Fibroblast of lung (primary cell): ENCODE measurements at places on chromosomes 11 and 22. TPM values are rescaled to one million over a fixed set of nuclear protein-coding genes. Genes with fewer than 3 reads are reported as not detected.

NCF4 gene
- not detected in 2 replicates for polyA plus RNA-seq

OR8G5 gene
- not detected in 2 replicates for polyA plus RNA-seq

TOM1 gene
- 51.6 and 68.5 TPM in 2 replicates for polyA plus RNA-seq

SCGB1C1 gene
- polyA plus RNA-seq: not detected in 2 replicates

TSSK2 gene
- not detected in 2 replicates for polyA plus RNA-seq

ZNRF3 gene
- 1.1 and 2.5 TPM in 2 replicates for polyA plus RNA-seq

OR8J1 gene
- not detected in 2 replicates for polyA plus RNA-seq

PIM3 gene
- polyA plus RNA-seq: 6.8 and 8.0 TPM in 2 replicates

IFITM5 gene
- not detected in 2 replicates for polyA plus RNA-seq

KDM4D gene
- polyA plus RNA-seq: 0.94 and 1.4 TPM in 2 replicates

FAM181B gene
- polyA plus RNA-seq: not detected in 2 replicates

GRCh38 chr22:19524170-19525115 lies at the start of gene CLDN5:
CLDN5 (minus strand) TSS chr22:19524410; CDS start chr22:19524255, 155 bp downstream.
- DNase-seq: peak; percentile 12

DNA sequence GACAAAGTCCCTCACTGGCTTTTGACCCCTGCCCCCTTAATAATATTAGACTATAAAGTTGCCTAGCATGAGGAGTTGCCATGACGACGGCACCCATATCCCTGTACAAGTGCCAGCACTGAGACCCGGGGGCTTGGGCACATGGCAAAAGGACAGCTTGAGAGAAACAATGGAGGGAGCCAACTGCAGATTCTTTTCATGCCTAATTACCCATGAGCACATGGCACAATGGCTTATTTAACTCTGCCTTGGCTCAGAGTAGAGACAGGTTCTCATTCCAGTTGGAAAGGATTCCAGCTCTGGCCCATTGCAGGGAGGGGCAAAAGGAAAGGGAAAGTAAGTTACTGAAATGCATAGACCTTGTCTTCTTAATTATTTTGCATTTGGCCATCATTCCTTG lies 261.2 kb upstream of the UBASH3B start:
- no peak for DNase-seq

- no peak for DNase-seq
Observed at GRCh38 chr11:27171376-27171958, 130.9 kb downstream of the BBOX1 start.

GRCh38 chr11:117961896-117962295 lies 24.3 kb upstream of the IL10RA start:
- no peak for DNase-seq

DNA sequence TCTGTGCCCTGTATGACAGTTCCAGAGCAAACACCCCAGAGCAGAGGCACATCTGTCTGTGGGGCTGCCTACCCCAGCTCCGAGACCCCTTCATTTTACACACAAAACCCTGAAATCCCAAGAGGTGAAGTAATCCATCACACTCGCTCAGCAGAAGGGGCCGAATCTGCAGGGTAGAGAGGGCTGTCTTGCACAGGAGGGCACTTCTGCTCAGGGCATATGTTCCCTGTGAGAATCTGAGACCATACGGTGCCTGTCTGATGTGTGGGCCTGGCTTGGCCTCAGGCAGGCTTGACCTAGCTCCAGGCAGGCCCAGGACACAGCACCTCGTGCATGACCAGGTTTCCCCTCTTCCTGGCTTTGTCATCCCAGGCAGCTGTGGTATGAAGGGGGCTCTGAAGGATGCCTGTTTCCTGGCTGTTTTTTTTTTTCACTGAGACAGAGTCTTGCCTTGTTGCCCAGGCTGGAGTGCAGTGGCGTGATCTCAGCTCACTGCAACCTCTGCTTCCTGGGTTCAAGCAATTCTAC lies 37.2 kb downstream of the GRIK4 start:
- no peak for DNase-seq

DNA sequence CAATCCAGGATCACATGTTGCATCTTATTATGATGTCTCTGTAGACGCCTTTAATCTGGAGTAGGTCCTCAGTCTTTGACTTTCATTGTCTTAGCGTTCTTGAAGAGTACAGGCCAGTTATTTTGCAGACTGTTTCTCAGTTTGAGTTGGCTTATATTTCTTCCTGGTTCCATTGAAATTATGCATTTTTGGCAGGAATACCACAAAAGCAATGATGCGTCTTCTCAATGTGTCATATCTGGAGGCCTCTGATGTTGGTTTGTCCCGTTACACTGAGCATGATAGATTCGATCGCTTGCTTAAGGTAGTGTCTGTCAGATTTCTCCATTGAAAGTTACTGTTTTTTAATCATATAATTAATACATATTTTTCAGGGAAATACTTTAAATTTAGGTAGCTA lies 30.6 kb downstream of the TECTA start:
- no peak for DNase-seq

- DNase-seq: no peak
Observed at GRCh38 chr22:50522208-50522805, 3.1 kb downstream of the SCO2 start.

GRCh38 chr11:47483457-47483856 lies 34.5 kb upstream of the RAPSN start:
- no peak for DNase-seq

DNA sequence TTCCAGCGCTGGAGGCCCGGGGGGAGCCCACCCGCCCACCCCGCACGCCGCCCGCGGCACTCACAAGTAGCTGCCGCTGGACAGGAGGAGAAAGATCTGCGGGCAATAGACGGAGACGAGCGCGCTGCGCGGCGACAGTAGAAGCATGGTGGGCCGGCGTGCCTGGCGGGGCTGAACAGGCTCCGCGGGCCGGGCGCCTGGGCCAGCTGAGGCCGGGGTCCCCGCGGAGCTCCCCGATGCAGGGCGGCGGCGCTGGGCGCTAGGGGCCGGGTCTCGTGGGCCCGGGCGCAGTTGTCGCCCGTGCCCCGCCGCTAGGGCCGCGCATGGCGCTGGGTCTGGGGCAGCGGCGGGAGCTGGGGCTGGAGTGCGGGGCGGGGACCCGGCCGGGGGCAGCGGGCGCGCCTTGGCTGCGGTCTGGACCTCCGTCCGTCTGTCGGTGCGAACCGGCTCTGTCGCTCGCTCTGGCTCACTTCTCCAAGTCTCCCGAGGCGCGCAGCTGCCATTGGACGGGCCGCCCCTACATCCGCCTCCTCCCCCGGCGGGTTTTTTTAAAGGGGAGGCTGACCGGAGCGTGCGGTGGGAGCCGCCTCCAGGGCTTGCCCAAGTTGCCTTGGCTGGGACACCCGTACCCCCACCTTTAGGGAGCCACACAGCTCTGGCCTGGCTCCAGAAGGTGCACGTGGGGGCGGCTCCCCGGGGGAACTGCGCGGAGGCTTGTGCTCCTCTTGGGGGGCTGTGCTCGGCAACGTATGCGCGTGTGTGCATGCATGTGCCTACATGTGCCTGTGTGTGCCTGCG lies 4.7 kb downstream of the WNT7B start:
- DNase-seq: peak; percentile 58

- DNase-seq: no peak
Observed at GRCh38 chr11:71548716-71549151, 514 bp downstream of the KRTAP5-9 start.

DNA sequence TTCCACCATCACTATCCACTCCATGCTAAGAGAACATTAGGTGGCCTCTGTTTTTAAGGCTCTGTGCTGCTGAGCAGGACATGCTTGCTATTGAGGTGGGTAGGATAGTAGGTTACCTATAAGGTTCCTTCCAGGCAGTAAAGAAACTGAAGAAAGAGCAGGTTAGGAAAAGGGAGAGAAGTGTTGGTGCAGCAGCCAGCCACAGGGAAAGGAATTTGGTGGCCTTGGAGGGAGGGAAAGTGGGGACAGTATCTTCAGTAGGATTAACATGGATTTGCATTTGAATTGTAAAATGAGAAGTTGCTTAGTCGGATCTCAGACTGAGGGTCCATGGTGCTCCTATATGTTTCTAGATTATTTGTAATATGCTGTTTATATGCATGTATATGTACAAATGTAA lies 49.2 kb upstream of the OLFML1 start:
- DNase-seq: no peak

GRCh38 chr11:114040706-114041211 lies 18.8 kb upstream of the ZBTB16 start:
- peak; percentile 3 for DNase-seq

DNA sequence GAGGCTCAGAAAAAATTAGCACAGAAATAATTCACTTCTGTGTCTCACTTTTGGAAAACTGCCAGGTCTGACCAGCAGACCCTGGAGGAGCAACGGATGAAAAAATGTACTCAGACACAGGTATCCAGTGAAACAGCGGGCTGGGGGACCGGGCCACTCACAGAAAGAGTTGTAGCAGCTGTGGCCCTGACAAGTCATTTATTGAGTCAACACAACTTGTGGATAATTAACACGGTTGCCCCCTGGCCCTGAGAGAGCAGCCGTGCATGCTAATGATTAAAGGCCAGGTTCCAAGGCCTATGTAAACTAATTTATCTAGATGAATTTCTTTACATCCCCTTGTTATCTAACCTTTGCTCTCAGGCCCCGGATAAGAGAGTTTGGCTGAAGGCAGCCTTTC lies 131.3 kb downstream of the AASDHPPT start:
- no peak for DNase-seq

- DNase-seq: no peak
Observed at GRCh38 chr11:88353835-88354496, 16.4 kb upstream of the CTSC start.
